Gastrocnemius medialis (tissue), 4 donors: ENCODE measurements at places on chromosomes 2 and 18. TPM values are rescaled to one million over a fixed set of nuclear protein-coding genes. Genes with fewer than 3 reads are reported as not detected.
A peak's percentile ranks its signal among the peaks of the same experiment; 100 is the strongest.

SERPINB10 gene
- total RNA-seq: not detected

- no peak for DNase-seq
- H3K4me1 ChIP-seq: peaks cover 4% of the 10 kb centered on the region
- no peak overlapping the region for H3K27ac ChIP-seq
- H3K36me3 ChIP-seq: no peaks in the 10 kb centered on the region
- H3K27me3 ChIP-seq: no peaks in the 10 kb centered on the region
- H3K4me3 ChIP-seq: no peak overlapping the region
These were observed 13.2 kb downstream of the RALBP1 start for GRCh38 chr18:9488538-9488937.

ST6GAL2 gene
- total RNA-seq: not detected

LINC00305 gene
- total RNA-seq: not detected

DNA sequence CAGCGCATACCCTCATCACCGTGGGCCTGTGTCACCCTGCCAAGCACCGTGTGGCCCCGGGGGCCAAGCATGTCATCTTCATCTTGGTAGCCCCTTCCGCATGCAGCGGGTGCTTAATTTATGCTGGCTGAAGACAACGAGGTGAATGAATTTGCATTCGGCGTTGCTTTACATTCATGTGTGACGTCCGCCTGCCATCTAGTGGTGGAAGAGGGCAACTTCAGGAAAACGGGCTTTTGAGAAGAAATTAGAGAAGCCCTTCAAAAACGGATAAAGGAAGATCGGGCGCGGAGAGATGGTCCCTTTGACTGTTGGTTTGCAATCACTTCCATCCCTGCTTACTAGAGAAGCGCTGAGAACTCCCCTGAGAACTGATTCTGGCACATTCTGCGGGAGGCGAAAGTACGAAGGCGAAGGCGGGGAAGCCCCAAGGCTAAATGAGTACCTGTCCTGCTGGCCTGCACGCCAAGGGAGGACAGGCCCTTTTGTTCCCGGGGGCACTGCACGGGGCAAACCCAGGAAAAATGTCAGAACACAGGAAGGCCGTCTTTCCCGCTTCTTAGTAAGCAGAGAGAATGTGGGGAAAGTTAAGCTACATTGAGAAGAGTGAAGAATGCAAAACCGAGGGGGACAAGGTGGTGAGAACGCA lies 145.9 kb downstream of the ZNF516 start:
- no peak overlapping the region for H3K27ac ChIP-seq
- H3K4me1 ChIP-seq: peaks cover 4% of the 10 kb centered on the region
- DNase-seq: peak; percentile 43
- H3K4me3 ChIP-seq: peak overlapping the region; percentile 14
- H3K36me3 ChIP-seq: no peaks in the 10 kb centered on the region
- no peaks in the 10 kb centered on the region for H3K27me3 ChIP-seq

- H3K4me1 ChIP-seq: no peaks in the 10 kb centered on the region
- no peaks in the 10 kb centered on the region for H3K36me3 ChIP-seq
- DNase-seq: no peak
- no peak overlapping the region for H3K27ac ChIP-seq
- H3K27me3 ChIP-seq: no peaks in the 10 kb centered on the region
These were observed 118.5 kb upstream of the SALL3 start for GRCh38 chr18:78861116-78861515.

DNA sequence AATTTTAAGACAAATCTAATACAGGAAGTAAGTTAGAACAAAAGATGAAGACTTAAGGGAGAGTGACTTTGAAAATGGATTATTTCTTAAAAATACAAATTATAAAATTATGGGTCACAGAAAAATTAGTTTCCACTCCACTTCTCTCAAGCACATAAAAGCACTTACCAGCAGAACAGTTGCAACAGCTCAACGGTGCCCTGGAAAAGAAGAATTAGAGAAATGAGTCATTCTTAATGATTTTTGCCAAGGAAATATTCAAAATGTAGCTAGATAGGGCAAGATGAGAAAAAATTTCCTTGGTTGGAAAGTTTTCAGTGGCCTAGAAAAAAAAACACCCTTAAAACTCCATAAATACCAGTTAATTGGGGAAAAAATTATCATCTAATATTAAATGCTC lies 2185.6 kb upstream of the CELF4 start:
- H3K36me3 ChIP-seq: no peaks in the 10 kb centered on the region
- H3K27ac ChIP-seq: no peak overlapping the region
- no peaks in the 10 kb centered on the region for H3K4me1 ChIP-seq
- H3K4me3 ChIP-seq: no peak overlapping the region

DNA sequence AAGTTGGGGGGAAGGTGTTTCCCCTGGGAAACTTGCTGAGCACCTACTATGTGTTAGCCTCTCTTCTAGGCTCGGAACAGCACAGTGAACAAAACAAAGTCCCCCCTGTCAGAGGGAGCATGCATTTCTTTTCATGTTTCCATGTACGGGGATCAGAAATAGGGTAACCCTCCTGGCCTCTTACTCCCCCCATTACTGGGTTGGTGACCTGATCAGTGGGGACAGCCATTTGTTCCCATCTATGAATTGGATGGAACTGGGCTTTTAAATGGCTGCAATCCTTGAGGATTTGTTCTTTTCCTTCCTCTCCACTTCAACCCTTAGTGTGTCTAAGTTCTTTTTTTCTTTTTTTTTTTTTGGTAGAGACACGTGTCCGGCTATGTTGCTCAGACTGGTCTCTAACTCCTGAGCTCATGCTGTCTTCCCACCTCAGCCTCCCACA lies 13.7 kb downstream of the NCL start:
- DNase-seq: no peak
- H3K27me3 ChIP-seq: no peaks in the 10 kb centered on the region
- H3K36me3 ChIP-seq: peaks cover 28% of the 10 kb centered on the region
- H3K4me3 ChIP-seq: no peak overlapping the region
- no peak overlapping the region for H3K27ac ChIP-seq
- no peaks in the 10 kb centered on the region for H3K4me1 ChIP-seq

DNA sequence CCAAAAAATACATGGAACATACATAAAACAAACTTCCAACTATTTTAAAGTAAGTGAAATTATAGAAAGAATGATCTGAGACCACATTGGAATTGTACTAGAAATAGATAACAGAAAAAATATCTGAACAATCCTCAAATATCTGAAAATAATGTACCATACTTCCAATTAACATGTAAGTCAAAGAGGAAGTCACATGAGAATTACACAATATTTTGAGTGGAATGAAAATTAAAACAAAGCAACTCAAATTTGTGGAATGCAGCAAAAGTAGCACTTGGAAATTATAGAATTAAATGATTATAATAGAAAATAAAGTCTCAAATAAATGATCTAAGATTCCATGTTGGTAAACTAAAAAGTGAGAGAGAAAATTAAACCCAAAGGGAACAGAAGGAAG lies 38.3 kb upstream of the CTIF start:
- H3K27ac ChIP-seq: no peak overlapping the region
- no peaks in the 10 kb centered on the region for H3K4me1 ChIP-seq
- H3K4me3 ChIP-seq: no peak overlapping the region

- peaks cover 4% of the 10 kb centered on the region for H3K27me3 ChIP-seq
- H3K4me1 ChIP-seq: no peaks in the 10 kb centered on the region
- H3K36me3 ChIP-seq: no peaks in the 10 kb centered on the region
These were observed 18.3 kb upstream of the LNPK start for GRCh38 chr2:176020400-176020799.
